ENCODE measurements at places on chromosomes 3 and 15.

DNA sequence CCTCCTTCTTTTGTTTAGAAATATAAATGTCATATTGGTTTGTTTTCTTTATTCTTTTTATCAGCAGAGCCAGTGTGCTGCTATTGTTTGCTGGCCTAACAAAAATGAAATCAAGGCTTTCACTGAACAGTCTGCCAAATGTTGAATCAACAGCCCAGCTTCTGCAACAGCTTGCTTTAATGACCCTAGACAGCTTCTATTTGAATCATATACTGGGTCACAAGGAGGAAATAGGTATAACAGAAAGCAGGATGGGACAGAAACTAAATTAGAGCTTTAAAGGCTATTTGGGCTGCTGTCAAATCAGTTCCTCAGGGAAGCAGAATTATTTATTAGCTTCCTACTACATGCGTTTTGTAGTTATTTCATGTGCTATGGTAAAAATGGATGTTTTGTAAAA, 12.1 kb upstream of the DNAJC13 start:
- no peak for DNase-seq

- DNase-seq, result no peak
These were observed 11.0 kb downstream of the ETV5 start for GRCh38 chr3:186097663-186098451.

DNA sequence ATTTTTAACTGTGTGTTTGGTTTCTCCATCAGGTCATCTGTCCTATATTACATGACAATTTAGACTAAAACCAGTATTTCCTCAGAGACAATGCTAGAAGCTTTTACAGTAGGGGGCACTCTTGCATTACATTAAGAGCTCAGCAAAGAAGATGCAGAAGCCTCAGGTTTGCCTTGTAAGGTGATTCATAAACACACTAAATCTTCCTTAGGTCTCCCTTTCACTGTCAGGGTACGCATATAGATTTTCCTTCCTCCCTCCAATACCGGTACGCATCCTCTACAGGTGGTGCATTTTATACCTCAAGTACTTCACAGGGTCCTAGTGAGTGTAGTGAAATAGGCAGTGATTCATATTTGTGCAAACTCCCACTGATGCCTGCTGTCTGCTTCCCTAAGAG, 46.5 kb downstream of the CD86 start:
- peak; percentile 90 for DNase-seq

GRCh38 chr3:184727357-184728009, 15.6 kb upstream of the MAGEF1 start:
- DNase-seq, result peak; percentile 39

GRCh38 chr3:141557961-141558706, 71.3 kb downstream of the RASA2 start:
- DNase-seq, result peak; percentile 45

DNA sequence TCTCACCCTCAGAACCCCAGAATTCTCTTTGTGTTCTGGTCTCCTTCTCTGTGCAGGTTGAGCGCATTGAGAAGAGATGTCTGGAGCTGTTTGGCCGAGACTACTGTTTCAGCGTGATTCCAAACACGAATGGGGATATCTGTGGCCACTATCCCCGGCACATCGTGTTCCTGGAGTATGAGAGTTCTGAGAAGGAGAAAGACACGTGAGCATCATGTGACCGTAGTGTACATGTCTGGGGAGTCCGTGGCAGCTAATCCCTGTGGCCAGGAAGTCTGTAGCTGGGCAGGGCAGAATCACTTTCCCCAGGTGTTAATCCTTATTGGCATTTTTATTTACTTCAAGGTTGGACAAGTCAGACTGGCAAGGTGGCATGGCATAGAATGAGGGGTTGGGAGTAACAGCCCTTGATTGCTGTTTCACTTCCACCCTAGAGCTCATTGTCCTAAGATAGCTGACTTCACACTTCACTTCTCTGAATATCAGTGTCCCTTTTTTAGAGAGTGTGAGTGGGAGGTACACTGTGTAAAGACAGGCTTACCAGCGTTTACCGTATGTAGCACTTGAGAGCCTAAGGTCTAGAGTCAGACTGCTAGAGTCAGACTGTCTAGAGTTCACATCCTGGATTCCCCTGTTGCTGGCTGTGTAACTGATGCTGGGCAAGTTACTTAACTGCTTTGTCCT, 4.4 kb downstream of the MTMR14 start:
- peak; percentile 73 for DNase-seq

GRCh38 chr15:74275957-74276356, 39.8 kb downstream of the CCDC33 start:
- DNase-seq, result no peak

DNA sequence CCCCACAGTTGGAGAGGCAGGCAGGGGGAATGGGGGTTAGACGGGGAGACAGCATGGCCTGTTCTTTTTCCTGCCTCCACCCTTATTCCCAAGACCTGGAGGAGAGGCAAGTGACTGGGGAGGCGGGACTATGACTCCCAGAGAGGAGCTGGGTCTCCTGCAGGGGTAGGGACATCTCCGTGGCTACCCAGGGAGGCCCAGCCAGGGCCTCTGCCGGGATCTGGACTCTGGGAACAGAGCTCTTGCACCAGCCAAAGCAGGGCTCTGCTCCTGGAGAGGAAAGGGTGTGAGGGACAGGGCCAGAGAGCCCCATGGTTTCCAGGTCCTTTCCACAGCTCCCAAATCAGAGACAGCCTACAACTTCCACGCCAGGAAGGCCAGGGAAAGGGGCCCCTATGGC, 22.8 kb downstream of the CFAP100 start:
- no peak for DNase-seq

- DNase-seq, result no peak
These were observed 18.1 kb downstream of the CSRNP1 start for GRCh38 chr3:39135170-39135805.

GRCh38 chr15:49620199-49620598, 419 bp downstream of the FAM227B start:
- peak; percentile 51 for DNase-seq

DNA sequence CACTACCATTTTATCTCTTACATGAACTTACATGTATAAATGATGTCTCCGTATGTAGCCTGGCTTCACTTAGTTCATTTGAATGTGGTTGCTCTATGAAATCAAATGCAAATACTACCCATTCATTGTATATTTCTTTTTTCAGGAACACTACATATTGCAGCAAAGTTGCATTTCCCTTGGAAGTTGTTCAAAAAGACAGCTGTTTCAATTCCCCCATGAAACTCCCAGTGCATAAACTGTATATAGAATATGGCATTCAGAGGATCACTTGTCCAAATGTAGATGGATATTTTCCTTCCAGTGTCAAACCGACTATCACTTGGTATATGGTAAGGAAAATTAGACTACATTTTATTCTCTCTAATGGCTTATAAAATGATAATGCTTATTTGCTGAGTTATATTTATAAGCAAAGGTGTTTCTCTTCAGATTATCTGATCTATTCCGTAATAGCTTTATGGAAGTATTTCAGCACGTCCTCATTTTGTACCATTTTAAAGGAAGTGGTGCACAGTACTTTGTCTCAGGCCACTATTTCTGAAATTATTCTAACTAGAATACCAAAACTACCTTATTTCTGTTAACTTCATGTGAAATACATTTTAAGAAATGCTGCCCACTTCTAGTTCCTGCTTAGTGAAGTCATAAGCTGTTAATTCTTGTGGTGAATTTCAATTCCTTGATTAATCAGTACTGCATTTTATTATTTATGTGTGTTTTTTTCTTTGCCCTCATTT, 95.1 kb downstream of the IL1RAP start:
- DNase-seq, result no peak

DNA sequence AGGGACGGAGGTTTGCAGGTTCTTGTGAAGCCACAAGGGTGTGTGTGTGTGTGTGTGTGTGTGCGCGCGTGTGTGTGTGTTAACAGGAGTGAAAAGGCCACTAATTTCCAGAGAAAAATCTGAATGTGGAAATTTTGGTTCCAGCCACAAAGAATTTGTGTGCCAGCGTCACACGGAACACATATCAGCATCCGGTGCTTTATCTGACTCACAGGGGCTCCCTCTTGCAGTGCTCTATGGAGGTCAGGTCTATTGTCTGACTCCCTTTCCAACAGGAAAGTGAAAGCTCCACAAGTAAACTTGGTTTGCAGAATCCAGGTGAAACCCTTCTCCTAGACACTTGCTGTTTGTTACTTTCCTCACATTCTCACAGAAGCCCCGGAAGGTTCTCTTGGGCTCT, 6.2 kb downstream of the CLDN11 start:
- DNase-seq, result no peak

DNA sequence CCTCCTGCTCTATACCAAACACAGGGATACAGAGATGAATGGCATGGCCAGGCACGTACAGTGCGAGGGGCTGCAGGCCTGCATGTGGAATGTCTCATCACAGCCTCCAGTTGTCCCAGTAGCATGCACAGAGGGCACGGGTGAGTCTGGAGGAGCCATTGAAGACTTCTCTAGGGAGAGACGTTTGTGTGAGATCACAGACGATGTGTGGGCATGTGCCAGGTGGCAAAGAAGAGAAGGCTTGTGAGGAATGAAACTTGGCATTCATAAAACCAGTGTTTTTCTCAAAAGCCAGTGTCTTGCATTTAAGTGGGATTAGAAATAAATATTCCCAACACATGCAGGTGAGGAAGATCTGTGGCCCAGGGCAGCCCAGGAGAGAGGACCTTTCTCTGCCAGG, 119.1 kb upstream of the UBE3A start:
- no peak for DNase-seq

- DNase-seq, result no peak
These were observed 25.9 kb upstream of the CXCR6 start for GRCh38 chr3:45917146-45917898.

DNA sequence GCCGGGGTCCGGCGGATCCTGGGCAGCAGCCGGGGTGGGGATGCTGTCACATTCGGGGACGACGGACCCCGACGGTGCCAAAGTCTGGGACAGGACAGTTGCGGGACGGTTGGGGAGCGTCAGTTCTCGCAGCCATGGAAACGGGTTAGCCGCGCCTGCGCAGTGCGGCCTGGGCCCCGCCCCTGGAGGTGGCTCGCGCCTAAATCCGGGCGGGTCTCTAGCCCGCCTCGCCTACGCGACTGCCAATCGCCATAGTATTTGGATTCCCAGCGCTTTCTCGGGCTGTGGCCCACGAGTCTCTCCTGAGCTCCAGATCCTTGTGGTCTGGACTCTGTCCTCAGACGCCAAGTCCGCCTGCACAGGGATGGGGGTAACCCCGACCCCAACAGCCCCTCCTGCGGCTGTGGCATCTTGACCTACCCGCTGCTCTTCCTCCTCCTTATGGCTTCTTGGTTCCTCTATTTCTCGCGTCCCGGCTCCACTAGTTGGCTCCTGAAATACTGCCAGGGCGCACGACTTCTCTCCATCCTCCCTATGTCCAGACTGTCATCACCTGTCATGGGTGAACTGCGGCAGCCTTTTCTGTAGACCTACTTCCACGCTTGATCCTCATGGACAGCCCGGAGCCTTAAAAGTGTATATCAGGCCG, at the start of gene ZMYND10:
Gene ZMYND10 (minus strand): TSS at position 147 of the 649 bp plus-strand sequence. CDS start 153 bp downstream, outside the sequence.
- DNase-seq, result peak; percentile 88

DNA sequence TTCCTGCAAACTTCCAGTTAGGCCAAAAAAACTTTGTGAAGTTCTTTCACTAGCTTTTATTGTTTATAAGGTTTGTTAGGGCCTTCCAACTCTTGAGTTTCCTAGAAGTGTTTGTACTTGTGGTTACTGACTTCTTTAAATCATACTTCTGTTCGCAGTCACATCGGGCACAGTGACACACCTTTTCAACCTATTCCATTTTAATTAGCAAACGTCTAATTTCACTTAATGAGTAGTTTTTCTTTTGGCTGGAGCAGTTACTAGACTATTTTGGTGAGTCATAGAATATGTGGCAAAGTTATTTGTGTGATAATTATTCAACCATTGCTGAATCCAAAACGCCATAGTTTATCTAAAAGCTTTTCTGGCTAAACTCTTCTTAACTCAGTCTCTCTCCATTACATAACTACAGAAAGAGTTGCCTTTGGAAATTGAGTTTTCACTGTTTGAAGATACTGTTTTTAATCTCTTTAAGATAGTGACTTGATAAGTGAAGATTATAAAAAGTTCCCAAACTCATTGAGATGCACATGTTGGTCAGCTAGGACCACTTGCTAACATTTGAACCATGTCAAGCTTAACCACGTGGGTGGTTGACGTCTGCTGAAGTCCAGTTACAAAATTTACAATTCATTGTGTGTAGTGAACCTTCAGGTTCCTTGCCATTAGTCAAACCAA, 21.5 kb downstream of the CNOT10 start:
- DNase-seq, result no peak

GRCh38 chr3:99776516-99777209, 41.0 kb upstream of the CMSS1 start:
- no peak for DNase-seq

DNA sequence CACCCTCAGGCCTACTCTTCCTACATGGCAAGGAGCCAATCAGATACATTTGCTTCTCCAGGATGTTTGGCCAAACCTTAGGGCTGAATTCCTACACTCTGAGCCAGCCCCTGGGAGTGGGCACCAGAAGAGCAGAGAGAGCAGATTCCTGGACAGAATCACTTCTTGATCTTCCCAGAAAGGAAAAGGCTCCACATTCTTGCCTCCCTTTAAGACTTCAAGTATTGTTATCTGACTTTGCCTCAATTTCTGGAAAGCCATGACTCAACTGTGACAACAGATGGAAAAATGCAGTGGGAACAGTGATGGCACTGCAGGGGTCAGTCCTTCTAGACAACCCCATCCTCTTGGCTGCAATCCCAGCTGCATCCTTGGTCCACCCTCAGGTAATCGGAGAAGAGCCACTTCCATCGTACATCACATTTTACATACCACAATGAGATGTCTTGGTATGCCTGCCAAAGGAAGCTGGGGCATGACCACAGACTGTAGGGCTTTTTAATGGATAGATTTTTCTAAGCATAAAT, 21.0 kb downstream of the SLCO2A1 start:
- DNase-seq, result no peak

- no peak for DNase-seq
These were observed 211.4 kb downstream of the ITPR1 start for GRCh38 chr3:4704552-4704951.

GRCh38 chr3:16407366-16407765, 106.1 kb downstream of the RFTN1 start:
- DNase-seq, result no peak

DNA sequence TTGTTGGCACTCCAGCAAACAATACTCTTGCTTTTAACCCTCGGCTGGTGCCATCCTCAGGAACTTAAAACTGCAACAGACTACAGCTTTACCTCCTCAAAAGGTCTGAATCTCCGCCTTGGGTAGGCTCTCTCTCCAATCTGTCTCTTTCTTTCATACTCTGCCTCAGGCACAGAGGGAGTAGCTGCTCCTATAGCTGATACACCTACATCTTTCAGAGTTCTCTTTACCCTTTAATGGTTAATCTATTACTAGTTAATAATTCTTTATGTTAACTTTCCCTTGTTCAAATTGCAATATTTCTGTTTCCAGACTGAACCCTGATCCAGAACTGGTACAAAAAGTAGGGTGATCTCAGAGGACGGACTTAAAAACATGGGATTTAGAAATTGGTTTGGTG, 66.2 kb downstream of the MAP4 start:
- no peak for DNase-seq

- DNase-seq, result no peak
These were observed 10.3 kb upstream of the ROPN1B start for GRCh38 chr3:125958511-125959316.

- DNase-seq, result no peak
These were observed 102.1 kb upstream of the NECTIN3 start for GRCh38 chr3:110969229-110970211.

- no peak for DNase-seq
These were observed 18.4 kb upstream of the PLSCR4 start for GRCh38 chr3:146269271-146269670.

- no peak for DNase-seq
These were observed 256.5 kb upstream of the NECTIN3 start for GRCh38 chr3:110815008-110815583.
